ENCODE measurements at places on chromosomes 7 and 10.

DNA sequence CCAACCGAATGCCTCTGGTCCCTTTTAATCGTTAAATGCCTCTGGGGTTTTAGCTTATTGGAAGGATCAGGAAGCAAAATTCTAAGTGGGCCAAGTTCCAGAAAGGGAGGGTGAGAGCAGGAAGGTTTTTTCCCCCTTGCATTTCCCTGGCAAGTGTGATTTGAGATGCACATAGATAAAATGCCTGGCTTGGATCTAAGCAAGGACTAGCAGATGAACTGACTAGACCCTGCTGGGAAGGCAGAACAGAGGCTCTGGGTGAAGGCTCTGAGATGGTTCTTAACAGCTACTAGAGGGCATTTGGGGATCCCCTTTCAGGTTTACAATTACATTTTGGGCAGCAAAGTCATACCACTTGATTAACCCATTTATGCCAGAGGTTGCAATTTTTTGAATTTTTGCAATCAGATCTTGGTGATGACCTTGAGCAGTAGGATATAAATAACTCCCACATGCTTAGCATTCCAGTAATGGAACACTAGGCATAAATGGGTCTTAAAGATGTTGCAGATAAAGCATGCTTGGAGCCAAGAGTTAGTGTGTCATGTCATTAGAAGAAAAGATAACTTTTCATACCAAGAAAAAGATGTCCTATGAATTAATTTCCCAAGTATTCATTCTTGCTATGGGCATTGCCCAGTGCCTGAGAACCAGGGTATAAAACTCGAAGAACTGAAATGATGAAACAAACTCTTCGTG, 205.9 kb downstream of the SEC23IP start:
- DNase-seq: no peak

DNA sequence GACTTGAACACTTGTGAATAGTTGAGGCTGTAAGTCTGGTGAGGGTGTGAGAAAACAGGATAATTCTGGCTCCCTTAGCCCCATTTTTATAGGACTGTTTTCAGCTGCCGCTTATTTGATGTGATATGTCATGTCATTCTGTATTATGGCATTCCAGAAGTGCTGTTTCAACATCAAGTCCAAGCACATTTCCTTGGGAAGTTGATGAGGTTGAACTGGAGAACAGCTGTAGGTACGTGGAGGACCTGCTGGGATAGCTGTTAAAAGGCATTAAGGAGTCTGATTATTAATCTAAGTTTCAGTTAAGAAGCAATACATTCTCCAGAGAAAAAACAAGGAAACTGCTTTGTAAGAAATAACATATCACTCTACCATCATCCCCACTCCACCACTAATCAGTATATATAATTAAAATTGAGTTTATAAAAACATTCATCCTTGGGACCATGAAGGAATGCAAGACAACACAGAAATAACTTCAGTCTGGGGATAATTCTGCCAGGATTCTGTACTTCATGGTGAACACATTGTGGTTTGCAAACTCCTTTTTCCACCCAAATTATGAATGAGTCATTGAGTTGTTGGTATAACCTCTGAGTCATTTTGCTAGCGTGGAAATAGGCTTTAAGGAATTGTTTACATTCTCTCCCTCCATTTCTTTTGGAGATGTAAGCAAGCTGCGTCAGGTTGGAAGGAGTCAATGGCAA, 39.9 kb upstream of the TMEM229A start:
- DNase-seq: no peak

DNA sequence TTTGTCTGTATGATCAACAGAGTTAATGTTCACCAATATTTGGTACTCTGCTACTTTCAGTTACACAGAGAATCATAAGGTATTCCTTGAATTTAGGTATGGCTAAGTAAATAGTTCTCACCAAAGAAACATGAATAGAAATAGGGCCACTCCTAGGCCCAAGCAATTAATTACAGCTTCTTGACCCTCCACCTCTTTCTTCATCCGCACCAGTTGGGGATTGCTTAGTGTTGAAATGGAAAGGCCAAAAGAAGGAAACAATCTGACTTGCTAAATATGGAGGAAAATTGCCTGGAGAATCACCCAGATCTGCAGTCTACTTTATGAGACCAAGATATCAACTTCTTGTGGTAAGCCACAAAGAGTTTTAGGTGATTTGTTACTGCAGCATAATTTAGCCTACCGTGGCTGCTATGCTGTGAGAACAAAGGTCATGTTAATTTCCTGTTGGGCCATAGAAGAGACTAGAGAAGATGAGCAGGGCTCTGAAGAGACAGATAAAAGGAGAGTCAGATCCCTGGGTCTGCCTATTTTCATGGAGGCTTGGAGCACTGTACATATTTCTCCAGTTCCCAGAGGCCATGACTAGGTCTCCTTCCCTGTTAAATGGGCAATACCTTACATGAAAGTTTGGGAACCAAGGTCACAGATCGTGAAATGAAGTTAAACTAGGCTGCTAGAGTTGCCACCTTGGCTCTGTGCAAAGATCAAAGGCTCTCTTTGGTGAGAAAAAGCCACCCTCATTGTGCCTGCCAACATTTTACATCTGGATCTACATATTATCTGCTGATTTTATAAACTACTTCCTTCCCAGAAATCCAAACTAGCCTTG, 93.3 kb upstream of the GDF10 start:
- no peak for DNase-seq

DNA sequence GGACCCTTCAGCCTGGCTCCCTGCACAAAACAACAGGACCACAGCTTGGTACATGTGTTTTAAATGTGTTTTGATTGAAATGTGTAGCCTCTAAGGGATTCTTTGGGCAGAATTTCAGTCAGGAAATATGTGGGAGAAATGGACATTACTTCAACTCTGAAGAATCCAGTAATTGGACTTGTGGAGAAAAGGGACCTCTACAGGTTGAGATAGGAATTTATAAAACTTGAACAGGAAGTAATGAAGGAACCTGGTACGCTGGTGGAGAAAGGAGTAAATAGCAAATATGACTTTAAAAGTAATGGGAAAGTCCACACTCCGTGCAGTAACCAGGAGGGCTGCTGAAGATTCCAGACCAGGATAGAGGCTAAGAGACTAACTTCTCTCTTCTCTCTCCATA, 220.5 kb downstream of the LHFPL3 start:
- DNase-seq: no peak

- DNase-seq: no peak
Observed at GRCh38 chr10:124262971-124263370, 155.8 kb downstream of the OAT start.

Data from activated CD4-positive, alpha-beta T cell treated with anti-CD3 and anti-CD28 coated beads for 48 hours (primary cell).